Stimulated activated naive CD4-positive, alpha-beta T cell treated with Interleukin-2 at 50 U/mL for 16 hours (primary cell): ENCODE measurements at places on chromosomes 6 and 20.

DNA sequence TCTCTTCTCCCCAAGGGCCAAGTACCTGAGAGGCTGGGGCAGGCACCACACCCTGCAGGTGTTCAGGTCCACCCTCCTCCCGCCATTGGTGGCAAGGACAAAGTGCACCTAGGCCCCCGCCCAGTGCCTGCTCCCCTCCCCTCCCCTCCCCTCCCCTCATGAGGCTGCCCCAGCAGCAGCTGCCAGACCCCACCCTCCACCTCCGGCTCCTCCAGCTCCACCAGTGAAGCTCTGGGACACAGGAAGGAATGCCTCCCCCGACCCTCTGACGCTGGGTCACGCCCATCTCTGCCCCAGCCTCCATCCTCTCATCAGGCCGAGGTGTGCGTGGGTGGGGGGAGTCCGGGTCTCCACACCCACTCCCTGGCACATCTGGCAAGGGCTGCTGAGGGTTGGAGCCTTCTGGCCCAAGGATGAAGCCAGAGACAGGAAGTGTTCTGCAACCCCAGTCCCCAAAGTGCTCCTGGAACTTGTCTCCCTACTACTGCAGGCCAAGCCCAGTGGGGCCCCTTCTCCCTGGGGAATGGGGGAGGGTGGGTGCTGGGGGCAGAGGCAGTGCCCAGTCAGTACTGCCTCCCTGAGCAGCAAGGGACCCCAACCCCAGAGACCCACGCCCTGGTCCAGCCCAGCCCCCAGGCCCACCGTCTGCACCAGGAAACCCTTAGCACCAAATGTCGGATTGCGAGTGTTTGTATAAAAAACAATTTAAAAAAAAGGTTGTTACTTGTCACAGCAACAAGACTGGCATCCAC lies 1.6 kb upstream of the UCKL1 start:
- DNase-seq, result peak; percentile 27

DNA sequence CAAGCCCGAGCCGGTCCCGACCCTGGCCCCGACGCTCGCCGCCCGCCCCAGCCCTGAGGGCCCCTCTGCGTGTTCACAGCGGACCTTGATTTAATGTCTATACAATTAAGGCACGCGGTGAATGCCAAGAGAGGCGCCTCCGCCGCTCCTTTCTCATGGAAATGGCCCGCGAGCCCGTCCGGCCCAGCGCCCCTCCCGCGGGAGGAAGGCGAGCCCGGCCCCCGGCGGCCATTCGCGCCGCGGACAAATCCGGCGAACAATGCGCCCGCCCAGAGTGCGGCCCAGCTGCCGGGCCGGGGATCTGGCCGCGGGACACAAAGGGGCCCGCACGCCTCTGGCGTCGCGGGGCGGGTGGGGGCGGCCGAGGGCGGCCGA lies 37.5 kb downstream of the YTHDF1 start:
- DNase-seq, result no peak

DNA sequence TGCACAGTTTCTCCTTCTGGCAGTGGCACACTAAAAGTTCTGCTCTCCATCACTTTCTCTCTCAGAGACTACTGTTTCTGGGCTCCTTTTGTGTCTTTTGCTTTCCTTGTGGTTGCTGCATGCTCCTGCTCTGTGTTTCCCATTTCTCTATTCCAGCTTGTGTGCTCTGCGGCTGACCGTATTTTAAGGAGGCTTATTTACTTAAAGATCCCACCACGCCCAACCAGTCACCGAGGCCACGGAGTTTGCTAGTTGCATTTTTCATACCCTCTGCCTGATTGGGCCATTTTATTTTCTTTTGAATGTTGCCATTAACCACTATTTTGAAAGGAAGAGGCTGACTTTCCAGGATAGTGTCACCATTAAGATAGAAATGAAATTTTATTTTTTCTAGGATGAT lies 626.4 kb upstream of the MMS22L start:
- no peak for DNase-seq

DNA sequence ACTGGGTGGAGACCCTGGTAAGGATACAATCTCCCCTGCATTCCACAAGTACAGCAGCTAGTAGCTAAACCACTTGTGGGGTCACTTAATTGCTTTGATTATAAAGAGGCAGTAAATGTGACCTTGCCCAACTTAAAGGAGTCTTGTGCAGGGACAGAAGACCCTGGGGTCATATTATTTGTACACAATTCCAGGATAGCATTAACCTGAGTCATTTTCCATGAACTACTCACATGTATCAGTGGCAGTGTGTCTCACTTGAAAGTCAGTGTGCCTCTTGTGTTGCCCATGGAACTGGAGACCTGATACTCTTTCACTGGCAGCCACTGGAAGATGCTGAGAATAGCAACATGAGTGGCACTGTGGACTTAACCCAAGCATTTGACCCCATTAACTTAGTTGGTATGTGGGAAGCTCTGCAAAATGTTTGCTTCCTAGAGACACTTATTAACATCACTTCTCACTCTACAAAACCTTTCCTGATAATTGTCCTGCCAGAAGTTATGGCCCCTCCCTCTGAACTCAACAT lies 28.9 kb downstream of the CLIC5 start:
- DNase-seq, result no peak

- no peak for DNase-seq
Observed at GRCh38 chr20:6269168-6269873, 146.5 kb upstream of the FERMT1 start.

- DNase-seq, result peak; percentile 49
Observed at GRCh38 chr6:14711056-14711703, 534.7 kb upstream of the JARID2 start.

DNA sequence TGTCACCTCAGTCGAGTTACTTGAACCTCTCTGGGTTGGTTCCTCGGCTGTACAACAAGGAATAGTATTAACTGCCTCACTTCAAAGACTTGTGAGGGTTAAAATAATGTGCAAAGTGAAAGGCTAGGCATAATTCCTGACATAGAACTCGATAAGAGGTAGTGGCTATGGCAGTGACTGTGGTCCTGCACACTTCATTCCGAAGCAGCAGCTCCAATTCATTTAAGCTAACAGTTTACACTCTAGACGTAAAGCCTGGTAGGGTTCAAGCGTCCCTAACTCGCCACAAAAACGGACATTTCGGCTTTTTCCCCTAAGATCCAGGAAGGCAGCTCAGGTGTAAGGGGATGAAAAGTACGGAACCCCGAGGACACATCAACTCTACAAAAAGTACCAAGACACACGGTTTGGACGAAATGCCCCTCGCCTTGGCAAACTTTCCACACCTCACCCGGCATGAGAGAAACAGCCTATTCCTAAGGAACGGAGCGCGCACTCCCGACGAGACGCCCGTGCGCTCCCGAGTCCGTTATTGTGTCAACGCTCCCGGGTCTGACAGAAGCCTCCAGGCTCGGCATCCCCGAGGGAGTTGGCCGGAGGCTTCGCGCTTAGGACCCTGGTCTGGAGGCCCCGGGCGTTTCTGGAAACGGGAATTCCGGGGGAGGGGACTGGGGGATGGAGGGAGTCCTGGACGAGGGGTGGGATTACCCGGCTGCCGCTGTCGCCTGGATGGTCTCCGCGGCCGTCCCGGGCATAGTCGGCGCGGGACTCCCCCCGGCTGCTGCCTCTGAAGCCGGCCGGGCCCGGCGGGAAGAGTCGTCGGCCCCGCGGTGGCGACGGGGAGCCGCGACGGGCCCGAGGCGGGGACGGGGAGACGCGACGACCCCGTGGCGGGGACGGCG lies 937 bp downstream of the ZNF318 start:
- DNase-seq, result no peak

- DNase-seq, result no peak
Observed at GRCh38 chr6:48619771-48620170, 508.8 kb upstream of the PTCHD4 start.

DNA sequence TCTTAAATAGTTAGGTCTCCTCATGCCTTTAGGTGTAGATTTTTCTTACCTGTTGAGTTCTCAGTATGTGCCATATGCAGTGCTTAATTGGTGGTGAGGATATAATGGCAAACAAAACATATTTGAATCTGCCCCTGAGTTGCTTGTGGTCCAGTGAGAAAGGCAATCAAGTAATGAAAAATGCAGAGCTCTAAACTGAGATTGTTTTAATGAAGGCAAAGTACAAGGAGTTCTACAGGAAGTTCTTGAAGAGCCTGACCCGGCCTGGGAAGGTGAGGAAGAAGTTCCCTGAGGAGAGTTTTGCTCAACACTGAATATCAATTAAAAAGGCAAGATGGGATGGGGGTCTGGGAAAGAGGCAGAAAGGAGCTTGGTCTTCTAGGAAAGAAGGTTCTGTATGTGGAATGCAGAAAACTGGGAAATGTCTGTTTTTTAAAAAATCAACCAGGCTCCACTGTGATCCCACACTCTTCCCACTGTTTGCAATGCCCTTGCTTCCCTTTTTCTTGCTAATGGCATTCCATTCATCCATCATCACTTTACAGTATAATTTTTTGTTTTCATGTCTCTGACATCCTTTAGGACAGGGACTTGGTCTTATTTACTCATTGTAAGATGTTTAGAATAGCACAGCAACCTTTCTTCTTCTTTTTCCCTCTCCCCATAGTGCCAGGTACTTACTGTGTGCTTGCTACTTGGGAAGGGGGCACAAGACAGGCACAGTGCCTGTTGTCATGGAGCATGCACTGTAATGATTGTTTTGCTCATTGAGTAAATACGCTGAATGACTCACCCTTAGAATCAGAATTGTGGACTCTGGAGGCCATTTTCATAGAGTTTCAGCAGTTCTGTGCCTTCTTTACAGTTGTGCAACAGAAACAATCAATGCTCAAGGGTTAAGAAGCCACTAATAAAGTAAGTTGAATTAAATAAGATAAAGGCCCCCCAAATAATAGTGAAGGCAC lies 64.3 kb downstream of the ANKS1A start:
- no peak for DNase-seq
